Ureter (tissue), 1 donor: ENCODE measurements at places on chromosomes 2 and 18.

GRCh38 chr2:175872721-175873120, 129.3 kb downstream of the LNPK start:
- no peak for DNase-seq

- no peak for DNase-seq
Measured at GRCh38 chr2:111620281-111620680, 263.7 kb downstream of the ANAPC1 start.

GRCh38 chr18:50042611-50043010, 152.3 kb downstream of the MYO5B start:
- DNase-seq = no peak

- DNase-seq = no peak
Measured at GRCh38 chr2:48175254-48175653, 269.0 kb upstream of the FBXO11 start.

DNA sequence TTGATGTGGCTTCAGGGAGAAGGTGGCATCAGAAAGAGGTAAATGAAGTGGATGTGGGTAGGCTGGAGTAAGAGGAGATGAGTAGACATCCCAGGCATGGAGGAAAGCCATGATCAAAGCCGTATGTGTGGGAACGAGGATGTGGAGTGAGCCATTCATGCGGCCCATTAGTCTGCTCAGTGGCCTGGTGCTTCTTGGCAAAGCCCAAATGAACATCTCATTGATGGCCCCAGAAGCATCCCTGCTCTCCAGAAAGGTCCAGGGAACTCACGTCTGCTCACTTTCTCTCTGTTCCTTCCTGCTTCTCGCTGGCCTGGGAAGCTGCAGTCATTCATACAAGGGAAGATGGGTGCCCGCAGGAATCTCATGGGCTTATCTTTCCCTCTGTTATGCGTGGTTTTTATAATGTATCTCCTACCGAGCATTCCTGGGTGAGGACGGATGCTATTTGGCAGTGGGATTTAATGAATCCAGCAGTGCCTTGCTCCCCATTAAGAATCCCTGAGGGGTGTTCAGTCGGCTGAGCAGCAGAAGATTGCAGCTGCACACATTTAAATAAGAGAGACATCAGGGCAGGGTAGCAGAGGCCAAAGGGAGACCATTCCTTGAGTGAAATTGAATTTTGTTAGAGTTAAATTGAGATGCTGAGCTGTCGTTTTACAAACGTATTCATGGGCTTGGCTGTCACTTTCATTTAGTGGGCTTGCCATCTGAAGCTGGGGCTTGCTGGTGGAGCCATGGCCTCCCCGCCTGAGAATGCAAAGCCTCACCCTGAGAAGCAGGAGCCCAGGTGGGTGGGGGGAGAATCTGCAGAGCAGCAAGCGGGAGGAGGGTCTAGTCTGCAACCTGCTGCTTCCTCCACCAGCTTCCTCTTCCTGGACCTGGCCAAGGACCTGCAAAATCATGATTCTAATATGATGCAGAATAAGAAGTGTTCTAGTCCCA, 64.5 kb downstream of the LYPD1 start:
- no peak for DNase-seq

DNA sequence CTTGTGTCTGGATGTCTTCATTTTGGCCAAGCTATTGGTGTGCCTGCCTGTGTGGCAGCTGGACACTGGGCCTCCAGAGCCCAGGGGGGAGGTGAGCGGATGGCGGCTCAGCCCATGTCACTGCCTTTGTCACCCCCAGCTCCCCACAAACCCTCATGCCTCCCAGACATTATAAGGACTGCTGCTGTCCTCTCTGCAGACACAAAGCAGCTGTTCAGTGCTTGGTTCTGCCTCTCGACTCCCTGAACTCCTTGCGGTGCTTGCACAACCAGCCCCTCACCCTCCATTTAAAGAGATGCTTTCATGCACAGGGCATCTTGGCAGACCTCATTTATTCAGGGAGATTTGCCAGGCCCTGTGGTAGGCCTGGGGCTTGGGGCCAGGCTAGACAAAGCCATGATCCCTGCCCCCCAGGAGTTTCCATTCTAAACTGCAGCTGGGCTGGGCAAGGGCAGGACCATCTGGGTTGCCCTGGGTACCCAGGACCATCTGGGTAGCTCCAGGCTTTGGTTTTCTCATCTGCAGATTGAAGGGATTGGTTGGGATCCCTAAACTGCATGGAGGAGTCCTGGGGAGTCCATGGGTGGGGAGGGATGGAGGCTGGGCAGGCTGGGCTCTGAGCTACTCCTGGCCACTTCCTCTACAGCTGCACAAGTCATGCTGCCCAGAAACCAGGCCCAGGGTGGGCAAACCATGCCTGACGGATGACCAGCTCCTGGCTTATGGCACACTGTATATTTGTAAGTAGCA, 168.5 kb downstream of the CELF4 start:
- DNase-seq = no peak

DNA sequence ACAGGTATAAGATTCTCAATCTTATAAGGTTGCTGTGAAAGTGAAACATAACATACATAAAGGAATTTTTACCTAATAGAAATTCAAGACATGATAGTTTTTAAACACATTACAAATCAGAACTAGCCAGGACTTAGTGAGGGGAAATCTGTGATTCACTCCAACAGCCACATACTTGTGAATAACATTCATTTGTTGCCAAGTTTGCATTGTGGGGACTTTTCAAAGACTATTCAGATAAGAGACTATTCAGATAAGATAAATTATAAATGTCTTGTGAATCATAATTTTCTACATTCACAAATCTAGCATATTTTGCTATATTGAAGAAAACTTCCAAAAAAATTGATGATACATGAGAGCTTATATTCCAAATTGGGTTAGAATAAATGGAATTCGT, 345.3 kb upstream of the CDH20 start:
- DNase-seq = no peak

GRCh38 chr2:209511637-209512036, 87.8 kb downstream of the MAP2 start:
- no peak for DNase-seq

GRCh38 chr2:174074831-174075230, 109.7 kb upstream of the SP3 start:
- DNase-seq = no peak

GRCh38 chr2:218026676-218027425, 24.1 kb upstream of the TNS1 start:
- peak; percentile 40 for DNase-seq

DNA sequence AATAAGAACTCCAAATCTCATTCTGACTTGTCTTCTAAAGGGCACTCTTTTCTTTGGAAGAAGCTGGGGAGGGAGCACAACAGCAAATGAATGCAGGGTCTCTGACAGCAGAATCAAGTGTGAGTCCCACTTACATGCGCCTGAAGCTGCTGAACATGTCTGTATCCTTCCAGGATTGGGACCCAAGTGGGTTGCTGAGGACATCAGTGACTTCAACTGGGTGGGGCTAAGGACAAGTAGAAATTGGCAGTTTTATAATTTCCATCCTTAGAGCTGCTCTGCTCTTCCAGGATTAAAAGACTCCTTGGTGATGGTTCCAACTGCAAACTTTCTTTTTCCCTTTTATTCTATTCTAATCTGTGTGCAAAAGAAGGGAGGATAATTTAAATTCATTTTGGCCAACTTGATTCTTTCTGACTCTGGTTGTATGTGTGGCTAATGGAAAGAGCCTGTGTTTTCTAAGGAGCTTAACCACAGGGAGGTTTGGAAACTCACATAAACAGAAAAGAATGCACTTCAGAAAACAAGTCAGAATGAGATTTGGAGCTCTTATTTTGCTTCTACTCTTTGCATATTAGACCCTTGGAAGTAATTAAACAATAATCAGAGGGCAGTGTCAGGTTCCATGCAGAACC, 20.6 kb downstream of the ANTXR1 start:
- no peak for DNase-seq

- DNase-seq = no peak
Measured at GRCh38 chr18:45728336-45729010, 4.5 kb downstream of the SLC14A1 start.

DNA sequence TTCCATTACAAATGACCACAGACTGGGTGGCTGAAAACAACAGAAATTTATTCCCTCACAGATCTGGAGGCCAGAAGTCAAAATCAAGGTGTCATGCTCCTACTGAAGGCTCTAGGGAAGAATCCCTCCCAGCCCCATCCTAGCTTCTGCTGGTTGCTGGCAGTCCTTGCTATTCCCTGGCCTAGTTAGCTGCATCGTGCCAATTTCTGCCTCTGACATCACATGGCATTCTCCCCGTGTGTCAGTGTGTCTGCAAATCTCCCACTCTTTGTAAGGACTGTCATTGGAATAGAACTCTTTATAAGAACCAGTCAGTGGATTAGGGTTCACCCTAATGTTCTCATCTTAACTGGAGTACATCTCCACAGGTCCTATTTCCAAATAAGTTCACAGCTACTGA, 30.5 kb upstream of the NCKAP5 start:
- no peak for DNase-seq

DNA sequence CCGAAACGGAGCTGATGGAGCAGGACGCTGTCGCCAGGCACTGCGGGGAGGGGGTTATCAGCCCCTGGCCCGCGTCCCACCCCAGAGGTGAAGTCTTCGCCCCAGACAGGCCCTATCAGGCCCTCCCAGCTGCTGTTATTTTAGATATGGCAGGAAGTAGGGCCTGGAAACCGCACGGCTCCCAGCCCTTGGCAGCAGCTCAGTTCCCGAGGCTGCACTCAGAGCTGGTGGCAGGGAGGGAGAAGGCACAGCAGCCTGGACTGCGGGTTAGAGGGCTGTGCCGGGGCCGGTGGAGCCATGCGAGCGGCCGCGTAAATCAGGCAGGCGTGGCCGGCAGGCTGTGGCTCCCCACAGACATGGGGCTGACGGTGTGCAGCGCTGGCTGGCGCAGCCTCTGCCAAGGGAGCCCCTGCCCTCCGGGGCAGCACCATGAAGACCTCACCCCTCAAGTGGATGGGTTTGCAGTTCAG, 111.4 kb downstream of the NFATC1 start:
- DNase-seq = no peak

DNA sequence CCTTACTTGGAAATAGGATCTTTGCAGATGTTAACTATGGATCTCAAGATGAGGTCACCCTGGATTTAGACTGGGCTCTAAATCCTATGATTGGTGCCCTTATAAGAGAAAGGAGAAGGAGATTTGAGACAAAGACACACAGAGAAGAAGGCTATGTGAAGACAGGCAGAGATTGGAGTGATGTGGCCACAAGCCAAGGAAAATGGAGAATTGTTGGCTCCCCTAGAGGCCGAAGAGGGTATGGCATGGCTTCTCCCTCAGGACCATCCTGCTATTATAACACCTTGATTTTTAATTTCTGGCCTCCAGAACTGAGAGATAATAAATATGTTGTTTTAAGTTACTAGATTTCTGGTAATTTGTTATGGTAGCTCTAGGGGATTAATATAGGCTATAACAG, 7.6 kb downstream of the CYBRD1 start:
- no peak for DNase-seq

GRCh38 chr2:96522304-96523203, 14.0 kb upstream of the ARID5A start:
- DNase-seq = no peak

GRCh38 chr18:22260208-22260820, 90.9 kb downstream of the GATA6 start:
- no peak for DNase-seq

GRCh38 chr2:5482929-5483331, 209.3 kb upstream of the SOX11 start:
- DNase-seq = no peak

DNA sequence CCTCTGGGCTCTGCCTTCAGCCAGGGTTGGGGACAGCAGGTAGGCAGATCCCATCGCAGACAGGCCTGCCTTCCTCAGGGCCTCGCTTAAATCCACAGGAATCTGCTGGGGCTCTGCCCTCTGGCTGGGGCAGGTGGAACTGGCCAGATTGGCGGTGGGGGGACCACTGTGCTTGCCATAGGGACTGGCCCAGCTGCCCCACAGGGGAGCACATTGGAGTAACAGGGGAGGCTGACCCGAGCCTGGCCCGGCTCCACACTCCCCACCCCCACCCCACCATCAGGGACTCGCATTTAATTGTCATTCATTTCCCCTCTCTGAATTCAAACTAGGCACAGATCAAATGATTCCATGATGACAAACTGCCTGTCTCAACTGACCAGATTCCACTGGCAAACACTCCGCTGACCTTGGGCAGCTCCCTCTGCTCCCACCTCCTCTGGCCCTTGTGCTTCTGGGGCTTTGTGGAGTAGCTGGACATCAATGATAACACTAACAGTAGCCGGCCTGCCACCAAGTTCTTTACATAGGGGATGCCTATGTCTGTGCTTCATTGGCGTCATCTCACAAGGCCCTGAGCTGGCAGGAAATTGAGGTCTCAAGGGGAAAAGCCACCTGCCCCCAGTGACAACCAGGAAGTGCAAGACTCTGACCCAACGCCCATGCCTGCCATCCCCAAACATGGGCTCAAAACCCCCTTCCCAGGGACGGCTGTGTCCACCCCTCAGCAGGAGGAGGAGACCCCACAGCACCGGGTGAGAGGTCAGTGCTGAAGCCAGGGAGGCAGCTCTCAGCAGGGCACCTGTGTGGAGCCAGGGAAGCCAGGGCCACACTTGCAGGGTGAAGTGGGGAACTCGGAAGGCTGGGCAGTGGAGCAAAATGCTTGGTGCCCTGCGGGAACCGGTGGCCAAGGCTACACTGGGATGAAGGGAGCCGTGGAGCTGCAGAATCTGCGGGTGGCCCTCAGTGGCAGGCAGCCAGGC, 2.1 kb upstream of the B3GNT7 start:
- DNase-seq = no peak

DNA sequence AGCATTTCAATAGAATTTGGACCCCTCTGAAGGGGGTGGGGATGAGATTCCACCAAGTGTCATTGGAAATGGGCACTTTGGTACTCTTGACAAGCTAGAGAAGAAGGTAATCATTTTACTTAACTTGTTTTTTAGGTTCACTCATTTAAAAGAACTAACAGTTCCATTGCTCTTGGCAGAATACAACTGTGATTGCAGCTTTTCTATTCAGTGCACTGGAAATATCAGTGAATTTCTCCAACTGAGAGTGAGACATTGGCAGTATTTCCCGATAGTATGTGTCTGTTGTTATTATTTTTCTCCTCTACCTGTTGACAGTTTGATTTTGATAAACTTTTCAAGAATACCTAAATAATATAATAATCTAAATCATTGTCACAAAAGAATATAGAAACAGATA, 1356.7 kb upstream of the NXPH2 start:
- DNase-seq = no peak

DNA sequence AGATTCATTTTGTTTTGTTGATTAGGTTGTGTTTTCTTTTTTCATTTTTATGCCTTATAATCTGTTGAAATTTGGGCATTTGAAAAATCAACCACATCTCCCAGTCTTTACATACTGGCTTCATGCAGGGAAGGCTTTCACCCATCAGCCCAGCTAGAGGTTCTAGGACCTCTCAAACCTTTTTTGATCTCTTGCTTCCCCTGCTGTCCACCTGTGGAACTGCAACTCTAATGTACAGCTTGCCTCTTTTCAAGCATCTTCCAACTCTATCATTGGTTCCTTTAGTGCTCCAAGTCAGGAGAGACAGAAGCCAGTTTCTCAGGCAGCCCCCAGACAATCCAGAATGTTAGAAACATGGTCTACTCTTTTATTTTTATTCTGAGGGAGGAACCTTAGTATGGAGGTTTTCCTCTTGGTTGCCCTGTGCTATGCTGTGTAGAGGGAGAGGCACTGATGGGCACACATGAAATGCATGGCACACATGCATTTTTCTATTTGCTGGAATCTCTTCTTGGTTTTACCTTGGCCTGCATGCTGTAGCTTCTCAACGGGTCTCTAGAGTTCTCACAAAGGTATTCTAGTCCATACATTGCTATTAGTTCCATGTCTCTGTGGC, 107.2 kb upstream of the L3MBTL4 start:
- no peak for DNase-seq

GRCh38 chr2:219081701-219082331, 21.1 kb upstream of the IHH start:
- no peak for DNase-seq

GRCh38 chr2:64133828-64134227, 10.4 kb downstream of the PELI1 start:
- no peak for DNase-seq
